D721Med (cell line): ENCODE measurements at places on chromosomes 4 and X.

GRCh38 chr4:142858965-142859364, 12.9 kb upstream of the INPP4B start:
- no peak for DNase-seq

DNA sequence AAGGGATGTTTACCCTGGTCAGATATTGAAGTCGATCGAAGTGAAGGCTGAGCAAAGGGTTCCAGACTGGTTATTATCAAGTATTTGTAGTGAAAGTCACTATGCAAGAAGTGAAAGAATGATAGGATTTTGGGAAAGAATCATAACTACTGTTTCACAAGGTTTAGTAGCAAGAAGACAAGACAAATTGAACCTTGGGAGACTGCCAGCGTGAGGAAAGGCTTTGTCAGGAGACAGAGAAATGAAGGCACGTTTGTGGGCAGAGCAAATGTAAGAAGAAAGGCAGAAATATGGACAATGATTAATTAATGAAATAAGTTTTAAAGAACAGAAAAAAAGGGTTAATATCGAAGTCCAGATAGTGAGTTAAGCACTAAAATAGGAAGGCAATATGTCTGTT, 456.8 kb downstream of the TRIML1 start:
- no peak for DNase-seq

DNA sequence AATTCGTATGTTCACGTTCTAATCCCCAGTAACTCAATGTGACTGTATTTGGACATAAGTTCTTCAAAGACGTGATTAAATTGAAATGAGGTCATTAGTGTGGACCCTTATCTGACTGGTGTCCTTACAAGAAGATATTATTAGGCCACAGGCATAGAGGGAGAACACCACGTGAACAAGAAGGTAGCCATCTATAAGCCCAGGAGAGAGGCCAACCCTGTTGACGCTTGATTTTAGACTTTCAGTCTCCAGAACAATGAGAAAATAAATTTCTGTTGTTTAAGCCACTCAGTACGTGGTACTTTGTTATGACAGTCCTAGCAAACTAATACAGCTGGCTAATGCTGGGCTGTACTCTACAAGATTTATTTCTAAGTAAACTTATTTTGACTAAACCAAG, 1.5 kb upstream of the EIF1AX start:
- DNase-seq, result no peak

DNA sequence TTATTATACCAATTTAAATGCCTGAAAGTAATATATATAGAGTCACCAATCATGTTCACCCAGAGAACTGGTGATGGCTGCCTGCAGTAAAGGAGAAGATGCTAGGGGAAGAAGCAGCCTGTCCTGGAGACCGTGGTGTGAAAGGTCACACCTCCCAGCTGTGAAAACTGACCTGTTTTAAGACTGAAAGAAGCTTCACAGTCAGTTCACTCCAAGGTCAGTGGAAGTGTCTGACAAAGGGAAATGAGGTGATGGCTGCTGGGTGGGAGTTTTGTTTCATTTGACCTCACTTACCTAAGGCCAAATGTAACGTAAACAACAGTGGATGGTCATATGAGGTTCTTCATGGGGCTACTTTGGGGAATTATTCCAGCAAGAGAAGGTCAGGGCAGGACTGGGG, 352.1 kb upstream of the GATB start:
- no peak for DNase-seq

- DNase-seq, result no peak
Measured at GRCh38 chr4:134073711-134074110, 127.9 kb downstream of the PABPC4L start.

GRCh38 chr4:181432335-181432734, 810.9 kb upstream of the TENM3 start:
- no peak for DNase-seq

DNA sequence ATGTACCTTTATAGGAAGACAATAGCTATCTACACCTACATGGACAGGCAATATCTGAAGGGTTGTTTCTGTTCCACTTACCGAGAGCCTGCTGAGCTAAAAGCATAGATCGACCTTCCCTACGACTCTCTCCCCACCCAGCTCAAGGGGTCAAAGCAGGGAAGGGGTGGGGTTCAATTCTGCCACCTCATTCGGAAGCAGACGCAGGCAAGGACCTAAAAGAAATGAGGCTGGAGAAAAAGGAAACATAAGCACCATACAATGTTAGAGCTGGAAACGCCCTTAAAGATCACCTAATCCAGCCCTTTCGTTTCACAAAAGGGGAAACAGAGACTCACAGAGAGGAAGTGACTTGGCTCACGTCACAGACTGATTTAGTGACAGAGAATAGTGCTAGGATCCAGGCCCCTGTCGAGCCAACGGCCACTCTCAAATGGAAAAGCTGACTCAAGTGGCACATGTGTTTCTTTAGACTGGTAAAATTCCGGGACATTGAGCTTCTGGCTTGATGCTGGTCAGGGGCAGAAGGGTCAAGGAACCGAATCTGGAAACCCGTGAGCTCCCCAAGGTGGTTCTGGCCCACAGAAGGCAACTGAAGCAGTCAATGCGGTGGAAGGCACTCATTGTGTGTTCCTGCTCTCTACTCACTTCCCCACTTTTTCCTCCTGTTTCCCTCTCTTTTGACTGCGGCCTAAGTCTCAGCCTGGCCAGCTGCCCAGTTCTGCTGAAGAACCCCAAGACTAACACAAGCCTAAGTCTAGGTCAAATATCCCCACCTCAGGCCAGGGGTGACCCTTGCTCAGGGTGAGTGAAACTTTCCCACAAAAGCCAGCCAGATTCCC, 7.5 kb downstream of the SEPTIN6 start:
- DNase-seq, result no peak

- DNase-seq, result peak; percentile 54
Measured at GRCh38 chr4:7323872-7324650, 110.7 kb downstream of the PSAPL1 start.

GRCh38 chr4:98444371-98444770, 183.2 kb downstream of the RAP1GDS1 start:
- DNase-seq, result no peak

GRCh38 chr4:17511950-17512795, at the start of gene QDPR:
Gene QDPR (minus strand): TSS chr4:17512090. CDS start chr4:17512054, 36 bp downstream.
- DNase-seq, result peak; percentile 67

GRCh38 chr4:67871867-67872266, 11.9 kb downstream of the TMPRSS11D start:
- no peak for DNase-seq

GRCh38 chr4:185011408-185011807, 6.9 kb upstream of the HELT start:
- no peak for DNase-seq

DNA sequence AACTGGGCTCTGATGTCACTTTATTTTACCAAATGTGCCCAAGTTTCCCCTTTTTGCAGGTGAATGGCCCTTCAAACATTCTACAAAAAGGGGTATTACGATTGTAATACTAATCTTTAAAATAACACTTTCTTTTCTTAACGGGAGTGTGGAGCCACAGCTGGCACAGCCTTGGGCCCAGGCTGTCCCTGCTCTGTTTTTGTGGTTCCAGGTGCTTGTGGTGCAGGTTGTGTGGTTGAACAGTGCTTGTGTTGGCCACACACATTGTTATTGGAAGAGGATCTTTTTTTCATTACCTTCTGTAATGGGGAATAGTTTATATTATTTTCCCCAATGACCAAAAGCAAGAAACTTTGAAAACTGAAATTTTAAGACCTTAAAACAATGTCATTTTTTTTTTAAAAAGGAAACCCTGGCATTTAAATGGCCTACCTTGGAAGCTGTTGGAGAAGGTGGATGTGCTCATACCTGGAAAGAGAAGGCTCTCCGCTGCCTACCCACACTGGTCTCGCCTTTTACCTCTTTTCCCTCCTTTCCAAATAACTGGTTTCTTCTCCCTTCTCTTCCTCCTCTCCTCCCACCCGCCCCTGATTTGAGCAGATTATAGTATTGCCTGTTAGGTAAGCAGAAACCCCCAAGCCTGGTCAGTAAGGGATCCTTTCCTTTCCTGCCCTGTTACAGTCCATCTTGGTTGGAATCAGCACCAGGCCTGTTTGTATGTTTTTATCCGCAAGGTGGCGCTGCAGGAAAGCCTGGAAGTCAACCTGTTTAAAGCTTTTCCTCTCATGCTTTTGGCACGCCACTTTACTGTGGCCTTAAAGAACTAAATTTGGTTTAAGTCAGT, 28.6 kb downstream of the HADH start:
- DNase-seq, result peak; percentile 39

GRCh38 chrX:46627711-46628419, 54.3 kb downstream of the CHST7 start:
- no peak for DNase-seq

- DNase-seq, result no peak
Measured at GRCh38 chrX:11893933-11894710, 136.1 kb downstream of the MSL3 start.

DNA sequence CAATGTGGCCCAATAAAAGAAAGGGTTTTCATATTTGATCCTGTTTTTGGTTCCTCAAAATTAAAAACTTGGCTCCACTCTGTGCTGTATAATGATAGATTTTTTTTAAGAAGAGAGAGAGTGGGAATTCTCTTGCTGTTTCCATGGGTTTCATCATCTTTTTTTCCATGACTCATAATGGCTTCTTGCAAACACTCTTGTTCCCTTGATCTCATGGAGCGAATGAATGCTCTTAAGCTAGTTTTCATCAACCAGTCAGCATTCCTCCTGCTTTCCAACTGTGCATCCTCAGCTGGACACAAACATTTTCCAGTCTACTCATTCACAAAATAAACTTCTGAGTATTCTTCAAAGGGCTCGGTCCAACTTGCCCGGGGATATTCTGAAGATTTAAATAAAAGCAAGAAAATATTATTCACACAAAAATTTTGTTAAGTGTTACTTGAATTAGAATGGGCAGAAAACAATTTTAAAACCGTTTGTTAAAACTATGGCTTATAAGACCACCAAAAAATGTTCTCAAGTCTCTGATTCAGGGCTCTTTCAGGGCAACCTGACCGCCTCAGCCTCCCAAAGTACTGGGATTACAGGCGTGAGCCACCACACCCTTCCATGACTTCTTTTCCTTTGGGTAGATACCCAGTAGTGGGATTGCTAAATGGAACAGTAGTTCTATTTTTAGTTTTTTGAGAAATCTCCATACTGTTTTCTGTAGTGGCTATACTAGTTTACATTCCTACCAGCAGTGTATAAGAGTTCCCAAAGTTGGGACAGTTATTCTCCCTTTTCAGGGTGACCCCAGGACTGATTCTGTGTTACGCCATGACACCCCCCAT, 64.7 kb downstream of the TMEM156 start:
- DNase-seq, result no peak

GRCh38 chrX:152165033-152165743, 26.8 kb upstream of the MAGEA10 start:
- no peak for DNase-seq

DNA sequence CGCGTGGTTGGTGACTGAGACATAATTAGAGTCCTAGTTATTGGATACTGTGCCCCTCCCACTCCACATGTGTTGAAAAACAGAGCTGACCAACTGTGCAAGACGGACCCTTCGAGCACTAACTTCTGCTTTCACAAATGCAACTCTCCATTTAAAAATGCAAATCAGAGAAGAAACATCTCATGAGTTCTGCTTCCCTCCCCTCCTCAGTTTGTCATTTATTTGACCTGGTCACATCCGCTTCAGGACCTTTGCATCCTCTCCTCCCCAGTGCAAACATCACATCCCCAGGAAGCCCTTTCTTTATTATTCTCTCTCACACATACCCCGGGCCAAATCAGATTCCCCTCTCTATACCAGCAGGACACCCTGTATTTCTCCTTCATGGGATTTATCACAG, 38.1 kb upstream of the NOCT start:
- no peak for DNase-seq

GRCh38 chr4:40149960-40150385, 46.9 kb upstream of the RHOH start:
- no peak for DNase-seq

GRCh38 chr4:101864660-101865059, 74.1 kb downstream of the BANK1 start:
- no peak for DNase-seq

DNA sequence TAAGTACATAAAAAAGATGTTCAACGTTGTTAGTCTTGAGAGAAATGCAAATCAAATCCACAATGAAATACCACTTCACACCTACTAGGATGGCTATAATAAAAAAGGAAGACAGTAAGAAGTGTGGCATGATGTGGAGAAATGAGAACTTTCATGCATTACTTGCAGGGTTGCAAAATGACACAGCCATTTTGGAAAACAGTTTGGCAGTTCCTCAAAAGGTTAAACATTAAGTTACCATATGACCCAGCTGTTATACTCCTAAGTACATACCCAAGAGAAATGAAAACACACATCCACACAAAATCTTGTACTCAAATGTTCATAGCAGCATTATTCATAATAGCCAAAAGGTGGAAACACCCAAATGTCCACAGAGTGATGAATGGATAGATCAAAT, 25.8 kb upstream of the LIMCH1 start:
- DNase-seq, result no peak

DNA sequence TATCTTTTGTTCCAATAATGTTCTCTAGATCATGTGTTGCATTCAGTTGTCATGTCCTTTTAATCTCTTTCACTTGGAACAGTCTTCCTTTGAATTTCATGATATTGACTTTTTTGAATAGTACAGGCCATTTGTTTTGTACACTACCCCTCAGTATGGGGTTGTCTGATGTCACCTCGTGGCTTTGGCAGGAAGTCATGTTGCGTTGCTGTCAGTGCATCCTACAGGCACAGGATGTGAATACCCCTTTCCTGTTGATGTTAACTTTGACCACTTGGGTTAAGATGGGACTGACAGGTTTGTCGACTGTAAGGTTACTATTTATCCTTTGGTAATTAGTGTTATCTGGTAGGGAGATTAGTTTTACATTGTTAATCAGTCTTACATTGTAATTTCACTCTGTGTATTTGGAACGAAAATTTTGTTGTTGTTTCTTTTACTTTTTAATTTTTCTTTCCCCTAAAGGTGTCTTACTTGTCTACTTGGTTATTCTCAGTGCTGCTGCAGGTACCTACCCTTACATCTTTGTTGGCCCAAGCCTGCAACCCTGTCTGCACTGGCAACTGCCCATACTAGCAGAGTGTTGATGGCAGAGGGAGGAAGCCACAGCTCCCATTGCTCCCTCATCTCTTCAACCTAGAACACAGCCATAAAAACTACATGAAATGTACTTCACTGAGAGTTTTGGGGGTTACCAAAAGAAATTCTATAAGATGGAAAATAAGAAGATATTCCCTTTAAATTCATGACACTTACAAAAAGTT, 14.7 kb upstream of the ATP8A1 start:
- no peak for DNase-seq

- no peak for DNase-seq
Measured at GRCh38 chr4:61786211-61786610, 586.1 kb downstream of the ADGRL3 start.

DNA sequence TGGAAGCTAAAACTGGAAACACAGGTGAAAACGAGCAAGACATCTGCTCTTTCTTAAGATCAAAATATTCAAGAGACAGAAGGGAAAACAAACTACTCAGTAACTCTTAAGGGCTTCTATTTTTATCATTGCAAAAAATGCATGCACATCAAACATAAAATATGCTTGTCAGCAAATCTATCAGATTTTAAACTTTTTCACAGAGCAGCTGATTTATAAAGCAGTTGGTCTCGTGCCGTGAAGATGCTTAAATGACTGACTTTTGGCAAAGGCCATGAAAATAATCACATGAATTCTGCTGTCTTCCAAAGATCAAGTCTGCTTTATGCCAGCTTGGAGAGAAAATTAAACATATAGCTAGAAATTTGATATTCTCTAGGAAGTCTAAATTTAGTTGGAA, 482.1 kb upstream of the HS3ST1 start:
- no peak for DNase-seq

- no peak for DNase-seq
Measured at GRCh38 chrX:20438871-20439526, 172.3 kb upstream of the RPS6KA3 start.

GRCh38 chr4:174828845-174829701, at the start of gene GLRA3:
Gene GLRA3 (minus strand): TSS chr4:174829247. CDS start chr4:174828811, 436 bp downstream.
- peak; percentile 39 for DNase-seq

GRCh38 chrX:54427837-54428424, 12.3 kb upstream of the TSR2 start:
- no peak for DNase-seq
